ENCODE measurements at places on chromosomes 7 and 10.

DNA sequence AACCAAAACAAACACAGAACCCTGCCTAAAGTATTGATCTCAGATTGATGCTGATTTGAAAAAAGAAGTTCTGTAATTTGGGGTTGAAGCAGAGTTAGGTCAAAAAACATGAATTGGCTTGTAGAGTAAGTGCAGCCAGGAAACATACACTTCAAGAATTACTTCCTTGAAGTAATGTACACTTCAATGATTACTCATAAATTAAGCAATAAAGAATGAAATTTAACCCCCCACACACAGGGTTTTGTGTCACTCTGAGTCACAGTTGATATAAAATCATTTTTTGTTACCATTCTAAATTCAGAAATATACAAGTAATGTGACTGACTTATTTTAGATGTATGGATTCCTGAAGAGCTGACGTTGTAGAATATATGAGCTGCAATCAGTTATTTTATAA lies 622.2 kb downstream of the POM121L12 start:
- no peak for DNase-seq

DNA sequence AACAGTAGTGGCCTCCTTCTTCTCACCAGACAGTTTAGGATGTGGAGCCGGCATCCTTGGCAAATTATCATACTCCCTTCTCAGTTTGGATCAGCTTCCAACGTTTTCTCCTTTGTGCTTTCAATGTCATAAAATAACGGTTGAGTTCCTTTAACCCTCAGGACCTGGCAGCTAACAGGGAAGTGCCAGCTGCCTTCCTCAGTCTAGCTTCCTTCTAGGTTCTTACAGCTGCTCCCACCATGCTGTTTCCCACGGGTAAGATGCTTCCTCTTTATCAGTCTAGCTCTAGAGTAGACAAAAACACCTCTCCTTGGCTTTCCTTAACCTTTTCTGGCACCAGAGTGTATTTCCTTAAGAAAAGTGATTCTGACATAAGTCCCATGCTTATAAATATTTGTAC lies 33.2 kb downstream of the BLVRA start:
- no peak for DNase-seq

DNA sequence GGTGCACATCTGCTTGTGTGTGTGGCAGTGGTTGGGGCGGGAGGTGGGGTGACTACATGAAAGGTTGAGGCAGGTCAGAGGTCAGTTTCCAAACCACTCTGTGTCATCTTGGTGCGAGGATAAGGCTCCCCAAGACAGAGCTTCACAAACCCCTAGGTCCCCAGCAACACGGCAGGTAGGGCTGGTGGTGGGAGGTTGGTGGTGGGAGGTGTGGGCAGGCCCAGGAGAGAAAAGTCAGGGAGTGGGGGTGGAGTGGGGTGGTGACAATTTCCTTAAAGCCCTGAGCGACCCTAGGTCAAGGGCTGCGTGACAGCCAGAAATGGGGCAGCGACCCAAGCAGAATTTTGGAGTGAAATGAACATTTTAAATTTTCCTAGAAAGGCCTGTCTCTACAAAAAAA lies 1.6 kb upstream of the STRA8 start:
- DNase-seq: no peak

- DNase-seq: no peak
Measured at GRCh38 chr7:145957160-145957890, 159.3 kb upstream of the CNTNAP2 start.

GRCh38 chr7:47967123-47967522 lies 12.3 kb downstream of the HUS1 start:
- DNase-seq: peak; percentile 41

DNA sequence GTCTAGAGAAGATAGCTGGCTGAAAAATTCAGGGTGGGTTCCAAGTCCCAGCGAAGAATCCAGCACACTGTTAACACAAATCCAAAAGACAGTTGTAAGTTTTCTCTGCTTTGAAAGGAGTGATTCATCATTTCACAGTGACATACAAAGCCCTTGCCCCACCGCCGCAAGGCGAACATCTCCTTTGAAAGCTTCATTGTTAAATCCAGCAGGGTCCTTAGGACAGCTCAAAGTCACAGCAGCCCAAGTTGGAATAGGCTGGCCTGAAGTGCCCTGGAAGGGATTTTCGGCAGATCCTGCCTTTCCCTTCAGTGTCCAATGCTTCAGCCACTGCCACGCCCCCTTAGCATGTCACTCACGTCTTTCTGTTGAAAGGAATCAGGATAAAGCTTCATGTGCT lies 526.1 kb downstream of the CALN1 start:
- no peak for DNase-seq

DNA sequence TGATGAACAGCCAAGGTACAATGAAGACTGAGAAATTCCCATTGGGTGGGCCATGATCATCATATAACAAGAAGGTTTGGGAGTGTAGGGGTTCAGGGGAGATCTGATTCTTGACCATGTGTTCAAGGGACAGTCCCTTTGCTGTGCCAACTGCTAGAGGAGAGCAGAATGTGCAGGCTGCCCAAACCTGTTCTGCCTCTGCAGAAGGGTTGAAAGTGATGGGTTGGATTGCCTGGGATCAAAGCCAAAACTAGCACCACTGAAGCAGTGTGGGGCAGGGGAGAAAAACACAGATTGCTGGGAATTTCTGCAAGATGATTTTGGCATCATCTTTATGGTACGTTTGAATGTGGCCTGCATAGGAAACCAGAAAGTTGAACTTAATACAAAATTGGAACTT lies 303.9 kb downstream of the OTUD1 start:
- DNase-seq: no peak

Data from left ventricle myocardium superior (tissue), 1 donor.